ENCODE measurements at places on chromosomes 7 and 10.

DNA sequence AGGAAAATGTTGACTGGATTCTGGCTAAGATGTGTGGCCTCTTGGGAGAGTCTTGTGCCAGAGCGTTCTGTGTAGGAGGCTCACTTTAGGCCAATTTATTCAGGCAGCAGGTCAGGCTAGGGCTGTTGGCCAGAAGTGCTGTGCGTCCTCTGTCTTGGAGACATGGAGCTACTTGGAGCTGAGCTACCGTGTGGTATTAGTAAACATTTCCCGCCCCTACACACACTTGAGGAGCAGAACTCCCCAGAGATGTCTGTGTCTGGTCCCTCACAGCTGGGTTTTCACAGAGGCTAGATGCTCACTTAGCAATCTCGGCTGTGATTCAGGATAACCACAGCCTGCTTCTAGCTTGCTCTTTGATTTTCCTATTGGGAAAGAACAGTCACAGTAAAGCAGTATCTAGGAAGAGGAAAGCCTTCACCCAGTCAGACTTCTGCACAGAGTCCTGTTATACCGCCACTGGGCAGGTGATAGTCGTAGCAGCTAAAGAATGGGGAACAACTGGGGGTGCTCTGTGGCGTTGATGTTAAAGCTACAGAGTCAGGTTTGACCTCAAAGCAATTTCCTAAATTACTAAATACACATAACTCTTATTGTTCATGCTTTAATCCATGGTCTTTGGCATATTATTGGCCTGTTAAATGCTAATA, 86.7 kb downstream of the MDFIC start:
- no peak for DNase-seq

- DNase-seq: no peak
Measured at GRCh38 chr10:65754112-65754511, 1171.7 kb upstream of the LRRTM3 start.

DNA sequence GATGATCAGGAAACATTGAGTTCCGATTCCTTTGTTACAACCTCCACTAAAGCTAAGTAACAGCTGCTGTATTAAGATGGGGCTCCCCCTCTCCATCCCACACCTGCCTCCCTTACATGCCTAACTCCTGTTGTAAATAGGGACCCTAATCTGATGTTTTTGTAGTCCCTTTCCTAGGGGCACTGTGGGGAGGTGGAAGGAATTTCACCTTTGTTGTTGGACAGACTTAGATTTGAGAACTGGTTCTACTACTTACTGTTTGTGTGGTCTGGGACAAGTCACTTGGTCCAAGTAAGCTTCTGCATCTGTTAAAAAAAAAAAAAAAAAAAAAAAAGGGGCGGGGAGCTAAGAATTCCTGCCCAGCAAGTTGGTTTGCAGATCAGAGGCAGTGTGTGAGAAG, 42.6 kb downstream of the KIAA1217 start:
- no peak for DNase-seq

DNA sequence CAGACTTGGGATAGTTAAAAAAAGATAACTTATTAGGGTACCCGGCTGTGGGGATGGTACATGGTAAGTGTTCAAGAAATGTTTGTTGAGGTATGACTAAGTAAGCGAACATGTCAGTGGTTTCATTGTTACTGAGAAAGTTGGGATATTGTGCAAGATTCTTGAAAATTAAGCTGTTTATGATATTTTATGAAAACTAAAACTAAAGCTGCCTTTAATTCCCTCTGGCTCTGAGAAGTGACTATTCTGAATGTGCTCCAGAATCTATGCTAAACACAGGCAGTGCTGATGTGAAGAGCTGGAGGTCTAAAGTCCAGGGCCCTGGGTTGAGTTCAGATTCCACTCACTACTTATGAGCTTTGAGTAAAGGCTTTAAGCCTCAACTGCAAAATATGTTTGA, 72.9 kb downstream of the AOAH start:
- DNase-seq: no peak

- peak; percentile 9 for DNase-seq
Measured at GRCh38 chr10:96618653-96619052, 31.8 kb upstream of the TM9SF3 start.

DNA sequence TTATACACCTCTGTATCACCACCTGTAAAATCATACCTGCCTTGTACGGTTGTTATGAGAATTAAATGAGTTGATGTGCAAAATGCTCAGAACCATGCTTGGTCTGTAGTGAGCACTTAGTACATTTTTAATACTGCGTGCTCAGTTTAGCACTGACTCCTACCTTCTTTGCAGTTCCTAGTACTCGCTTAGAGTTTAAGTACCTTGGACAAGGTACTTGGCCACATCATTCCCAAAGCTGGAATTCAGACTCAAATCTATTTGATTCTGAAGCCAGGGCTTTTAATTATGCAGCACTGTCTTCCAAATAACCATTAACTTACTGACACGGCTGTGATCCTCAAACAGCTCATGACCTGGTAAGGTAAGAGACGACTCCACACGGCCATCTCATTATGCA, 100.0 kb upstream of the AGK start:
- DNase-seq: no peak

- no peak for DNase-seq
Measured at GRCh38 chr7:329691-330281, 39.8 kb downstream of the FOXL3 start.

GRCh38 chr10:13613519-13613918, 26.8 kb downstream of the PRPF18 start:
- no peak for DNase-seq

DNA sequence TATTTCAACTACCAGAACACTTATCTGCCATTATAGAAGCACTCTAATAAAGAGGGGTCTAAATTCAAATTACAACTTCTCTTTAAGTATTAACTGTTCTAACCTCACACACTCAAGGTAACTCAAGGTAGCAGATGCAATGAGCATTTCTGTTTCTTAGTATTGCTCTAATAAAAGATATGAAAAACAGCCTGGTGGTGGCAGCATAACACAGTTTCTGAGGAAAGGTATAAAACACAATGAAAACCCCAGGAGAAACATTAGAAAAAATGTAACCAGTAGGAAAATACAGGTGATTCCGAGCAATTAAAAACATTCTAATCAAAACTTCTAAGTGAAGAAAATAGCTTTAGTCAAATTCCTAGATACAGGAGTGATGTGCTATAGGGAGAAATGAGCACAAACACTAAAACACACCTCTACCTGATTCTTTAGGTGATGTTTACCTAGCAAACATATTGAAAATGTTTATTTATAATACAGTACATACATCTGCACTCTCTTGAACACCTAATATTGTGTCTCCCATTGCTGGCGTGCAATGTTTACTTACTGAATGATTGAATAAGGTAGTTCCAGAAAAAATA, 3.5 kb downstream of the MKRN1 start:
- peak; percentile 31 for DNase-seq

- no peak for DNase-seq
Measured at GRCh38 chr7:86844608-86845007, 200.9 kb downstream of the GRM3 start.

GRCh38 chr10:30944005-30944404, 87.7 kb downstream of the ZNF438 start:
- no peak for DNase-seq

DNA sequence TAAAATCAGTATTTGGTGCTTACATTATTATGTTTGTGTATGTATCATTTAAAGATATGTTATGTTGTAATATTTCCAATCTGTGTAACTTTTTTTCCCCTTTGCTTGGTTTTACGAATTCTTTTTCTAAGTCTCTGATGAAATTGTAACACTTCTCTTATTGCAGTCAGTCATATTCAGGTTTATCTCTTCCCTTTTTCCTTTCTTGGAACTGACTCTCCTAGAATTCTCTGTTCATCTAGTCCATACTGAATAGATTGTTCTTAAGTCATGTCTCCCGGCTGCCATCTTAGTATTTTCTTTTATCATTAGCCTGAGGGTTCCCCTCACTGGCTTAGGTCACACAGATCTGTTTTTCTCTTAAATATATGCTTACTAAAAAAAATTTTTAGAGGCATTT, 44.6 kb downstream of the PHTF2 start:
- no peak for DNase-seq
